Mesothelial cell of epicardium (in vitro differentiated cells): ENCODE measurements at places on chromosomes 13 and 19. TPM values are rescaled to one million over a fixed set of nuclear protein-coding genes. Genes with fewer than 3 reads are reported as not detected.

DNA sequence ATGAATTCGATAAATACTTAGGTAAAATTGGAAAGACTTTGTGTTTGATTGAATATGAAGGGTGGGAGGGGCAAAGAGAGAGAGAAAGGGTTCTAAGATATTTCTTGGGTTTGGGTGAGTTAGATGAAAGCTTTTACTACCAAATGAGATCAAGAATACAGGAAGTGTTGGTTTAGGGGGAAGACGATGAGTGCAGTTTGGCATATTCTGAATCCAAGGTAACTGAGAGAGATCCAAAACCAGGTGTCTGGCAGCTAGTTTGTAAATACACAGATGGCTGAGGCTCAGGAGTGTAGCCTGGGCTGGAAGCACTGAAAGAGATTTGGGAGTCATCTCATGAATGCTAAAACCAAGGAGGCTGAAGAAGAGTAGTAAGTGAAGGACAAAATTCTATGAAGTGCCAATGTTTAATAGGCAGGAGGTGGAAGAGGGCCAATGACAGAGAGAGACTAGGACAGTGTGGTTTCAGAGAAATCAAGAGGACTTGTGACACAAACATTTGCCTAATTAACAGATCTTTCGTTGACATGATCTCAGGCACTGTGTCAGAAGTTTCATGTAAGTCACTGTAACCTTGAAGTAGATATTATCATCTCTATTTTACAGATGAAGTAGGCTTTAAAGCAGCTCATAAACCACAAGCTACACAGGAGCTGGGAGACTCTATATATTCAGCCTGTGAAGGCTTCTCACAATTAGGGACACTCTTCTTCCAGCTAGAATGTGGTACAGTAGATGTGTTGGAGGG is 70.2 kb upstream of the ZDHHC20 start:
- no peak overlapping the region for H3K4me3 ChIP-seq
- H3K27me3 ChIP-seq = no peaks in the 10 kb centered on the region
- DNase-seq = no peak
- H3K36me3 ChIP-seq = peaks cover 8% of the 10 kb centered on the region
- peaks cover 21% of the 10 kb centered on the region for H3K4me1 ChIP-seq

DNA sequence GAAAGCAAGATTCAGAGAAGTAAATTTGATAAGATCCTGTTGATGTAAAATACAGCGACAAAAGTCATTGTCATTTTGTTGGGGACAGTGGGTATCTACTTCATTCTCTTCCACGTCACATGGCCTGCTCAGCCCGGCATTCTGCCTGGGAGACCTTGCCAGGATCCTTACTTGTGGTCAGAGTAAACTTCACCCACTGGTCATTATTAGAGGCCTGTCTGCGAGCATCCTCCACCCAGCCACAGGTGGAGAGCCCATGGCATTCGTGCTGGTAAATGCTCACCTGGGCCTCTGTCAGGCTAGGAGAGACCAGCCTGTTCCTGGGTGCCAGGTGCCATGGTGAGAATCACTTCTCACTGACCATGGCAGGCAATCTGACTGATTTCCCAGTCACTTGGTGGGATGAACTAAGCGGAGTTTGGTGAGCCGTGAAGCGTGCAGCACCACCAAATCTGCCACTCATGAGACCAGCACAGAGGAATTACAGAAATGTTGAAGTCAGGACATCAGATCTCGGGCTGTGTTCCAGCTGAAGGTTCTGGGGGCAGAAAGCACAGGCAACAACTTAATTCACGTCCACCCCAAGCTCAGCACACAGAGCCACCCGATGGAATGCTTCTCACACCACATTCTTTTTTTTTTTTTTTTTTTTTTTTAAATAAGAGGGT is 107.0 kb downstream of the SIPA1L3 start:
- no peaks in the 10 kb centered on the region for H3K27me3 ChIP-seq
- no peak for DNase-seq
- no peaks in the 10 kb centered on the region for H3K36me3 ChIP-seq
- no peak overlapping the region for H3K4me3 ChIP-seq
- H3K4me1 ChIP-seq = no peaks in the 10 kb centered on the region
- H3K27ac ChIP-seq = no peak overlapping the region

DNA sequence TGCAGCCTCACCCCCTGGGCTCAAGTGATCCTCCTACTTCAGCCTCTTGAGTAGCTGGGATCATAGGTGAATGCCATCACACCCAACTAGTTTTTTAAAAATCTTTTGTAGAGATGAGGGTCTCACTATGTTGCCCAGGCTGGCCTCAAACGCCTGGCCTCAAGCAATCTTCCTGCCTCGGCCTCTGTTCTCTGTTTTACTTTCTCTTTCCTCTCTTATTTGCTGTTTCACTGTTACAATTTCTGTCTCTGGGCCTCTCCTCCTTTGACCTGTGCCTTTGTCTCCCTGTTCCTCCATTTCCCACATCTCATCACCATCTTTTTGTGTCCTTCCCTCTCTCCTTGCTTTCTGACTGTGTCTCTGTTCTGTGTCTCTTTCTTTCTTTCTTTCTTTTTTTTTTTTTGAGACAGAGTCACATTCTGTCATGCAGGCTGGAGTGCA is 9.3 kb downstream of the SHKBP1 start:
- no peak overlapping the region for H3K27ac ChIP-seq
- no peak overlapping the region for H3K4me3 ChIP-seq
- no peaks in the 10 kb centered on the region for H3K27me3 ChIP-seq
- DNase-seq = no peak
- peaks cover 2% of the 10 kb centered on the region for H3K4me1 ChIP-seq

PSG3 gene
- not detected in 3 replicates for total RNA-seq

ZNF667 gene
- not detected in 3 replicates for total RNA-seq

CEACAM20 gene
- not detected in 3 replicates for total RNA-seq
